Activated T-helper 1 cell treated with anti-CD3 and anti-CD28 coated beads, Interleukin-12 subunit alpha, Interleukin-12 subunit beta, Interleukin-2, Interleukin-4 antibody, amounts not matched to agents 30 ng/mL and 10 ng/mL and 1 ng/mL, durations not matched to agents 14 hours and 24 hours and 36 hours (primary cell): ENCODE measurements at places on chromosomes 11 and 22.

- no peak for DNase-seq
Observed at GRCh38 chr11:133249065-133249464, 283.2 kb downstream of the OPCML start.

DNA sequence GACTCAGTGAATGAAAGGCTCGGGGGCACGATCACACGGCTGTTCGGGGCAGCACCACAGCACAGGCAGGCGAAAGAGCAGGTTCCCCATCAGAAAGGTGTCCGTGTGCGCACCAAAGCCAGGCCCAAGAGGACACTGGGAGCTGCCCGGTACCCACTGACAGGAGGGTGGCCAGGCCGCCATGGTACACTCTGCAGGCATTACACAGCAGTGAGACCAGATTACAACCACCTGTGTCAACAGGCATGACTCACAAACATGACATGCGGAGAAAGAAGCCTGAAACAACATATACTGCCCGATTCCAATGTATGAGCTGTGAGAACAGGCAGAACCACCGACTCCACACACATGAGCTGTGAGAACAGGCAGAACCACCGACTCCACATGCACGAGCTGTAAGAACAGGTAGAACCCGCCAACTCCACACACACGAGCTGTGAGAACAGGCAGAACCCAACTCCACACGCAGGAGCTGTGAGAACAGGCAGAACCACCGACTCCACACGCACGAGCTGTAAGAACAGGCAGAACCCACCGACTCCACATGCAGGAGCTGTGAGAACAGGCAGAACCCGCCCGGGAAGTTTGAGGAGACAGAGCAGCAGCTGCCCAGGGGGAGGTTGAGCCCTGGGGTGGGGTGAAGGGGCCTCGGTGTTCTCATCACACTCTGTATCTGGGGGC is 32.6 kb downstream of the KIAA0930 start:
- no peak for DNase-seq

DNA sequence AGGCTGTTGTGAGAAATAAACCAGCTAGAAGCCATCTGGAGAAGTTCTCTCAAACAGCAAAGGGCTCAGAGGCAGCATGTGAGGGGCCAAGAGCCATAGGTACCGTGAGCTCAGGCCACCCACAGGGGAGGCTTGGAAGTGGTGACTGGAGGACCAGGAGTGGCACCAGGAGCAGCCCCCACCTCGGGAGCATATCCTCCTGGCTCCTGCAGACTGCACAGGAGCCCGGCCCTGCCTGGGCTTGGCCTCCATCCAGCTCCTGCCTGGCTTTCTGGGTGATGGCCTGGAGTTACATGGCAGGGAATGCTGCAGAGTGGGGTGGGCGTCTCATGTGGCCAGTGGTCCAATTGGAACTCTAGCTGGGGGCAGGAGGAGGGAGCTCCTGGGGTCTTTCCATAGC is 4.2 kb upstream of the MPPED1 start:
- no peak for DNase-seq

GRCh38 chr11:77501758-77502157 is 27.9 kb upstream of the PAK1 start:
- no peak for DNase-seq

- DNase-seq = no peak
Observed at GRCh38 chr11:16776711-16777612, 38.5 kb downstream of the C11orf58 start.

- DNase-seq = no peak
Observed at GRCh38 chr11:46710821-46711269, 8.2 kb upstream of the F2 start.

- DNase-seq = no peak
Observed at GRCh38 chr11:18264035-18264434, 2.0 kb upstream of the SAA1 start.

GRCh38 chr11:117225553-117226170 is 6.2 kb downstream of the PCSK7 start:
- no peak for DNase-seq

DNA sequence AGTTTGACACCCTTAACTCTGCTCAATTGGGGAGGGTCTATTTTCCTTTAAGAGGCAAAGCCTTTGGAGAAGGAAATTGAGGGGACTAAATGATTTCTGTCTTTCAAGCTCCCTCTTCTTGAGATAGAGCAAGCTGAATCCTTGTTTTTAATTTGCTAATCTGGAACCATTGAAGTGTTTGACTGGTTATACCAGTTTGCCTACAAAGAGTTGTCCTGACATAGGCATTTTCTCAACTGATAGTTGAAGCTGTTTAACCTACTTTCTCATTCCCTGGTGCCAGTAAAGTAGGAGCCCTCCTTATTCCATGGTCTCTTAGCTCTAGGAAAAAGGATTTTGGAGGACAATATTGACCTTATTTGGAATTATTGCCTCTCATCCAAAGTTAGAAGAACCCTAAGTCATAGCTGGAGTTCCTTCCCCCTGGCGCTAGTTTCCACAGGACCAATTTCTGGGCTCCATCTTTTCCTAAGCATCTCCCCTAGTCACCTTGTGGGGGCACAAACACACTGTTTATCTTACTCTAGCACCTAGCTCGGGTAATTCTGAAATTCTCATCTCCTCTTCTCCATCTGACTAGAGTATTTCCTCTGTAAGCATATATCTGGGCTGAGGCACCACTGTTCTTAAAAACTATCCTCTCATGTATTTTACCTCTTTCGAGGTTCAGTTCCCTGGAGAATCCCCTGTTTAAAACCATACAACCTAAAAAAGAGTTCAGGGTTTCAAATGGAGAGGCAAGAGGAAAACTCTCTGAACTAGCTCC is 7.4 kb downstream of the ZDHHC5 start:
- DNase-seq = no peak

DNA sequence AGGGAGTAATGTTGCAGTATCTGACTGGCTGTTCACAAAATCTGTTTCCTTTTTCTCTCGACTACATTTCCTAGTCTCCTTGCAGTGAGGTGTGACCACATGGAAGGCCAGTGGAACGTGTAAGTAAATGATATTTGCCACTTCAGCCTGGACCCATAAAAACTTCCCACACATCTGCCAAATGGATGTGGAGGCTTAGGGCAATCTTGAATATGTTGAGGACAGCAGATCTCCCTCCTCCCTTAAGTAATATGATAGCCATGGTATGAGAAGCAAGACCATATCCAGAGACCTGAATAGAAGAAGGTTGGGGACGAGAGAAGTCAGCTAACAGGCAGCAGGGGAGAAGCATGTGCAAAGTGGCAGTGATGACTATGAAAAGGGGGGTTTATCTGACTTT is 33.0 kb upstream of the C11orf87 start:
- no peak for DNase-seq

DNA sequence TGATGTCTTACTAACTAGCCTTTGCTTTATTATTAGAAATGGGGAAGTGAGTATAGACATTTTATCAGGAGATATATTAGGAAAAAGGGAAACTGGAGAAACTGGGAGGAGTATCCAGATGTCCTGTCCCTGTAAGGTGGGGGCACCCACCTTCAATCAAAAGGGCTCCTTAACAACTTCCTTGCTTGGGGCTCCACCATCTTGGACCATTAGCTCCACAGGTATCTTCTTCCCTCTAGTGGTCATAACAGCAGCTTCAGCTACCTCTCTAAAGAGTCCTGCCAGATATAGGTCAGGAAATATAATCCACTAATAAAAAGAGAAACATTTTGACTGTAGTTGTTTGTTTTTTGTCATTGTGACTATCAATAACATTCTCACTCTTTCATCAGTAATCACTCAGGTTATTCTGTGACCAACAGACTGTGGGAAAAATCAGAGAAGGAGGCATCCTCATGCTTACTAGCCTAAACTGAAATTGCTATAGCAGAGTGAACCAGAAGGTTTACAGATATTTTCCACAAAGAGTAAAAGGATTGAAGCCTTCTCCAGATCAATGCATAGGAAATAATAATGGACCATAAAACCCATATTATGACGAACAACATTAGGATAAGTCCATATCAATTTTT is 10.4 kb downstream of the OR51B4 start:
- DNase-seq = no peak

DNA sequence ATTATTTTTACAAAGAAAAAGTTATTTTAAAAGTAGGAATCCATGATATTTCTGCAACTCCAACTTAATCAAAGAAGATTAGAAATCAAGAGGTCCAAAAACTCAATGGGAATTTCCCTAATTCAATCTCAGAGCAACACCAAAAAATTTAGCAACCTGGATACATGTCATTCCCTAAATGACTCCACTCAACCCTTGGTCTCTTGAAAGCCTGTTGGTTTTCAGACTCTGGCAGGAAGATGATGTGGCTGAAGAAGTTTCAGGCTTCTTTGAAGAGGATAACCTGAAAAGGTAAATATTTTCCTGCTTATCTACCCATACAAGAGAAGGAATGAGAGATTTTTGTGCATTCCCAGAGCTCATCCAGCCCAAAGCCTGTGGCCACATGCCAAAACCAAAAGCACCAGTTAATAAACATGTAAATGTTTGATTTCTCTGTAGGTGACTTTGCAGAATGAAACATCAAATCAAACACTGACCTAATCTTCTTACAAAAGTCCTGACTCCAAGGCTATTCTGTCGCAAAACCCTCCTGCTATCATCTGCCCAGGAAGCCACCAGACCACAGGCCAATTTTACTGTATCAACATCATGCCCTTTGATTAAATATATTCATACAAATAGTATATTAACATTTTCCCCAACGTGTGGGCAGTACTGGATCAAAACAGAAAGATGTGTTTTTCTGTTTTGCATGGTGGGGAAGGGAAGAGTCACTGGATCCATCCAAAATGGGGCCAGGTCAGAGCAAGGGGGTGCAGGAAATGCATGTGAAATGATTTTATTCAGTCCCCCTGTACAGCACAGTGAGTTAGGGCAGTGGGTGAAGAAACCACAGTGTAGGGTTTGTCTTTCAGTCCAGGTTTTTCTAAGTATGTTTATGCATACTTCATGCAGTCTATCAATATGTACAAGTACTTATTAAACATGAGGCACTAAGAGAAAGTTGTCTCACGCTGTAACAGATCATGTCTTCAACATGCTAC is 38.8 kb downstream of the SMCO4 start:
- no peak for DNase-seq

DNA sequence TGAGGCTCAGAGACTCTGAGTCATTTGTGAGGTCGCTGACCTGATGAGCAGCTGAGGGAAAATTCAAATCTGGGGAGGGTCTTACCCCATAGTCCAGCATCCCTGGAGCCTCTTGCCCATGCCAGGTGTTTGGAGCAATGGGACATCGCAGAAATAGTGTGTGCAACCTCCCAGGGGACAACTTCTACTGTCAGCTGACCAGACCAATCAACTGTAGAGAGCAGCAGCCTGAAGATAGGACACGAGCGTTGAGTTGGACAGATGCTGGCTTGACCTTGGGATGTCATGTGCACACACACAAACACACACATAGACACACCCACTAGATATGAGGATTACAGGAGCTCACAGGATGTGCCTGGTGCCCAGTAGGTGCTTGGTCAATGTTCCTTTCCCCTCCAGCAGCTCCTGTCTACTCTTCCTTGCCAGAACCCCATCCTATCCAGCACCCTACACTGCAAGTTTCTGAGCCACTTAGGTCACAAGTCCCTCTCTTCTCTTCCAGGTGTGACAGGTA is 59.1 kb upstream of the MPEG1 start:
- DNase-seq = no peak

GRCh38 chr22:22935056-22935545 is 47.5 kb downstream of the IGLL5 start:
- DNase-seq = no peak

- no peak for DNase-seq
Observed at GRCh38 chr22:38132136-38132535, 21.7 kb upstream of the BAIAP2L2 start.

DNA sequence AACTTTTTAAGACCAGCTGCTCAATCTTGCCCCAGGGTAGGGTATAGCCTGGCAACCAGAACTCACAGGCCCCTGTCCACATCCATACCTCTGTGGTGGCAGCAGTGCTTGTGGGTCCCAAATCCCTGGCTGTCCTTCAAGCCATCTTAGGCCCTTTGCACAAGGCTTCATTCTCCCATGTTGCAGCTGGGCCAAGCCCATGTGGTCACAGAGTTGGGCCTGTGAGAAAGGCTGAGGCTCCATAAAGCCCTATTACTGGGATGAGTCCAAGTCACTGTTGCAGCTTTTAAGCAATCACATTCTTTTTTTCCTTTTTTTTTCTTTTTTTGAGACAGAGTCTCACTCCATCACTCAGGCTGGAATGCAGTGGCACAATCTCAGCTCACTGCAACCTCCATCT is 47.9 kb upstream of the SLC25A1 start:
- DNase-seq = no peak

- DNase-seq = no peak
Observed at GRCh38 chr11:1052133-1053011, 15.9 kb upstream of the MUC6 start.

DNA sequence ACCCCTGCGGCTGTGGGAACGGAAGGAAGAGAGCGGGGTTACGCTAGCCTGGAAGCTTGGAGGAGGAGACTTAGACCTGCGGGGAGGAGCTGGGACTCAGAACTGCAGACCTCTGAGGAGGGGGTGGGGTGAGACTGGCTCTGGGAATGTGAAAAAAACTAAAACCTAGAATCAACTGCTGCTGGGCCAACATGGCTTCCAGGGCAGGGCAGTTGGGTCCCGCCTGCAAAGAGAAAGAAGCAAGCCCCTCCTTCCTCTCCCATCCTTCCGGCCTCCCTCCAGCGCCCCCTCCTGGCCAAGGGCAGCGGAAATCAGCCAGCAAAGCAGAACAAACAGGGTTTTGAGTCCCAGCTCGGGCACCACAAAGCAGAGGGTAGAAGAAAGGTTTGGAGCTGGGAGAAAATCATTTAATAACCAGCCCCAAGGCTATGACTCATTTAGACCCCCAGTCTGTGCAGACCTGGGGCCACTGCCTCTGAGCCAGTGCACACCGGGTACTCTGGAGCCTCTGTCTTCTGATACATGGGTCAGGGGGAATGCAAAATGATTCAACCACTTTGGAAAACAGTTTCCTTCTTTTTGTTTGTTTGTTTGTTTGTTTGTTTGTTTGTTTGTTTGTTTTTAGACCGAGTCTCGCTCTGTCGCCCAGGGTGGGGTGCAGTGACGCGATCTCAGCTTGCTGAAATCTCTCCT is 7.3 kb upstream of the NCF4 start:
- peak; percentile 82 for DNase-seq

- no peak for DNase-seq
Observed at GRCh38 chr22:45670981-45671782, 452 bp upstream of the ATXN10 start.

GRCh38 chr11:130725421-130726233 is 190.7 kb downstream of the SNX19 start:
- DNase-seq = no peak

- no peak for DNase-seq
Observed at GRCh38 chr11:65357856-65358356, 3.4 kb downstream of the TIGD3 start.
